A549 (cell line): ENCODE measurements at places on chromosomes 16 and 17.
A peak's percentile ranks its signal among the peaks of the same experiment; 100 is the strongest.

DNA sequence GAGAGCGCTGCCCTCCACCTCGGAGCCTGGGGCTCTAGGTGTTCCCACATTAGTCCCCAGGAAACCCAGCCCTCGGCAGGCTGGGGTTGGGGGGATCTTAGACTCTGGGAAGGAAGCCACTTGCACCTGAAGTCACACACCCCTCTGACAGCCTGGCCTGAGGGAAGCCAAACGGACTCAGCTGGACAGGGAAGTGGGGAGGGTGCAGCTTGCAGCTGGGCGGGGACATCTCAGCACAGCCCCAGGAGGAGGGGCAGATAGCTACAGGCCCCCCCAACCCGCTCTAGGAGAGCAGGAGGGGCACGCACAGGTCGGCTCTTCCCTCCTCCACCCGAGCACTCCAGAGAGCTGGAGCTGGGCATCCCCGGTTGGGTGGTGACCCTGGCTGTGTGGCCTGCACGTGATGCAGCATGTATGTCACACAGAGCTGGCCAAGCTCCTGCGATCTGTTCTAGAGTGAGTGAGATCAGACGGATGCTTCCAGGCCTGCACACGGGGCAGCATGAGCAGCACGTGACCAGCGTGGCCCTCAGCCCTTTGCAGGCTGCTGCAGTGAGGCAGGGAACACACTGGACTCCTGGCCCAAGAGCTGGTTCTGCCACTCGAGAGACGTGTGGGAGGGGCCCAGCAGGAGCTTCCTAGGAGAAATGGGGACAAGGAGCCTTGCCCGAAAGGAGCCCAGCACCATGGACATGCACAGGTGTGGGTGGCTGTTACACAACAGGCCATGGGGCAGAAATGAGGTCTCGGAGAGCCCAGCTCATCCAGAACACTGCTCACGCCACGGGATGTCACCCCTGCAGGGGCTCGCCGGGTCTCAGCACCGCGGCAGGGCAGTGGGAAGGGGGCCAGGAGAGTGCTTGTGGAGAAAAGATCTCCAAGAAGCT, 15.4 kb downstream of the KIFC3 start:
- DNase-seq, result no peak

DNA sequence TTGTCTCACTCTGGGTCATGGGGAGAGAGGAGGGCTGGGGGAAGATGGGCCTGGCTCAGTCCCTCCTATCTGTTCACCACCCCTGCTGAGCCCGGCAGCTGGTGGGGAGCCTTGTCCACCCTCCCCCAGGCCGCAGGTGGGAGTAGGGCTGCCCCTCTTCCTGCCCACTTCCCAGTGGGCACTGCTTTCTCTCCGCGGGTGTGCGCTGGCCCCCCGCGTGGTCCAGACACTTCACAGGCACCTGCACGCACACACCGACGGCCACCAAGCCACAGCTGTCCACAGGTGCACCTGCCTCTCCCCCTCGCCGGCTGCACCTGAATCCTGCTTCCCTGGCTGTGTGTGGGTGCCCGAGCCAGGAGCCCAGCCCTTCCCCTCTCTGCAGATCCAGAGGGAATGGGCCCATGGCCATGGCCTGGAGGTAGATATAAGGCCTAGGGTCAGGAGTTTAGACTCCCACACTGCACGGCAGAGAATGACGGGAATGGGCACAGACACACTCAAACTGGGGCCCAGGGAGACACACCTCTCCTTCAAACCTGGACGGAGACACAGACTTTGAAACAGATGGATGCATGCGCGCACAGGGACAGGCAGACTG, 2.0 kb downstream of the NHERF2 start:
- no peak for DNase-seq

GRCh38 chr16:75308011-75308410, 56.6 kb upstream of the BCAR1 start:
- DNase-seq, result no peak

DNA sequence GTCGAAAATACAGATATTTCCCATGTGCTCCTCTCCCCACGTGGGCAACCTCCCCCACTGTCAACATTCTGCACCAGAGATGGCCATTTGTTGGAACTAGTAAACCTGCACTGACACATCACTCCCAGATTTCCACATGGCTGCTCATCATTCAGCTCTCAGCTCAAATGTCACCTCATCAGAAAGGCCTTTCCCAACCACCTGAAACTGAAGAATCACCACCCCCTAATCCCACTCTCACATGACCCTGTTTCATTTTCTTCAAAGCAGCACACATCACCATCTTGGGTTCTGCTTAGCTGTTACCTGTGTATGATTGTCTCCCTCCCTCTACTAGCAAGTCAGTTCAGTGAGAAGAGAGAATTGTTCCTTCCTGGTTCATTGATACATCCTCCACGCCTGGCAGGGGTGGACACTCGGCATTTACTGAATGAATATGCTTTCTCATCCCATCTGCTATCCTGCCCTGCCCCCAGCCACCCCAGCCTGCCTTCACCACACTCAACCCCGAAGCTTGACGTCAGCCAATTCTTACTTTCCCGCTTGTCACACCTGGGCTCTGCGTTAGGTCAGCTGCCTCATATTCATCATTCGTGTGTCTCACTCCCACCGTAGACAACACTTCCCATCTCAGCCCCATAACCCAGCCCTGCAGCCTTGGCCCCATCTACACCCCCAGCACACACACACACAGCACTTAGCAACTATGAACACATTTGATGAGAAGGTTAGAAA, 1.5 kb downstream of the C17orf114 start:
- no peak for DNase-seq

- DNase-seq, result peak; percentile 76
Measured at GRCh38 chr17:45096141-45096540, 35.0 kb downstream of the NMT1 start.

DNA sequence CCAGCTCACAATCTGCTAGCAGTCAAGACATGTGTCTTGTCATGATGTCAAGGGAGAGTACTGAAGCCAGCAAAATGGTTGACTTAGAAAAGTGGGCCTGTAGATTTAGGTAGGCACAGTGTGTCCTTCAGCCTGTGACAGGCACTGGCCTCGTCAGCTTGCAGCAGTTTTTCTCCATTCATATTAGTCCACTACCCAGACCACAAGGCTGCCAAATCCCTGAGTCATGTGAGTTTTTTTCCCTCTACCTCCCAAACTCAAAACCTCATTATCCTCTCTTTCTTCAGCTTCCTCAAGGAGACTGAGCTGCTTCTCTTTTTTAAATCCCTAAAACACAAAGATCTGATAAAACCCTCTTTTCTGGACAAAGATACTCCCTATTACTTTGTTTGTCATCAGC, 102.6 kb upstream of the HS3ST3A1 start:
- DNase-seq, result no peak

- no peak for DNase-seq
Measured at GRCh38 chr16:85453194-85453678, 159.9 kb upstream of the GSE1 start.

DNA sequence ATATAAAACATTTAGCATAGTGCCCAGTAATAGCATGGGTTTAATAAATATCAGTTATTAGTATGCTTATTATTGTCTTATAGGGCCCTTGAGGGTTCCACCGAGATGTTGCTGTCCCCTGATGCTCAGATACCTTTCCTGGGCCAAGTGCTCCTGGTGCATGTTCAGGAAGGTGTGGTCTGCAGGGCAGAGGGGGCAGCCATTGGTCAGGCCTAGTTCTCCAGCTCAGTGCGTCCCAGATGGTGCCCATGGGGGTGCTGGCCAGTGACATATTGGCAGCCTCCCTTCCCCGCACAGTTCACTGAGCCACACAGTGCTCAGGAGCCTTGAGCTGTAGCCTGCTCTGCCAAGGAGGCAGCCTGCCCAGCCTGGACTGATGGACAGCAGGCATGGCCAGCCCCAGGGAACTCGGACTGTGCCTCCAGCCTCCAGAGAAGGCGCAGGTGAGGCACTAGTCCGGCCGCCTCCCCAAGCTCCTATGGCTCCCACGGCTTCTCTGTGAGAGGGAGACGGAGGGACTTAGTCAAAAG, 7.7 kb upstream of the GRIN2A start:
- DNase-seq, result no peak

DNA sequence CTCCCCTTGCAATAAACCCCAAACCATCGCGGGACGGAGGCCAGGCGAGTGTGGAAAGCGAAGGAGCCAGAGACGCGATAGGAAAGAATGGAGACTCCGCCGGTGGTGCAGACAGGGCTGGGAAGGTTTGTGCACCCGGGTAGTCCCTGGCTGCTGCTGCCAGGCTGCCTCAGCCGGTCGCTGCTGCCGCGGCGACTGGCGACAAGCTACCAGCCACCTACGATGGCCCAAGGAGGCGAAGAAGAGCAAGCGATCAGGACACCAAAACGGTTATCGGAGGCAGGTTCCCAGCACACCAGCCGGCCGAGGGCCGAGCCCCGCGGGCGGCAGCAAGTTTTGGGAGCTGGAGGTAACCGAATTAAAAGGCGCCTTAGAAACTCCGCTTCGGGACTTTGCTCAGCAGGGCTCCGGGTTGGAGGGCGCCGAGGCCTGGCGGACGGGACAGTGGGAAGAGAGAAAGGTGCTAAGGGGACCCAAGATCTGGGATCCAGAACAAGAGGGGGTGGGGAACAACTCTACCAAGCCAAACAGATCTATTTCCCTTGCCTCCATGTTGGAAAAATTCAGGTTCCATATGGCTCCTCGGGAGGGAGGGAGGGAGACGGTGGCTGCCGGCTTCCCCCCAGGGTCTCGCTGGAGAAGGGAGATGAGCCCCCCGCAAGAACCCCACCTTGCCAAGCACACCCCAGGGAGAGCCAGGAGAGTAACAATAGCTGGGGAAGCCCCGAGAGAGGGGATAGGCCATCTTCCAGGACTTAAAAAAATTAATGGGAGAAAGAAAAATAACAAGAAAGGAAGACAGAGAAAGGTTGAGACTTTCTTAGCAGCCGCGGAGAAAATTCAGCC, 9.7 kb upstream of the HOXB2 start:
- DNase-seq, result peak; percentile 66

DNA sequence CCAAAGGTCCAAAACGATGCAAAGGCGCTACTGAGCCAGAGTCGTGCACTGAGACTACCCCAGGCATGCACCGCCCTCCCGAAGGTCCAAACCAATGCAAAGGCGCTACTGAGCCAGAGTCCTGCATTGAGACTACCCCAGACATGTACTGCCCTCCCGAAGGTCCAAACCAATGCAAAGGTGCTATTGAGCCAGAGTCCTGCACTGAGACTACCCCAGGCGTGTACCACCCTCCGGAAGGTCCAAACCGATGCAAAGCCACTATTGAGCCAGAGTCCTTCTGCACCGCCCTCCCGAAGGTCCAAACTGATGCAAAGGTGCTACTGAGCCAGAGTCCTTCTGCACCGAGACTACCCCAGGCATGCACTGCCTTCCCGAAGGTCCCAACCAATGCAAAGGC, 27.1 kb downstream of the SLC43A2 start:
- no peak for DNase-seq

DNA sequence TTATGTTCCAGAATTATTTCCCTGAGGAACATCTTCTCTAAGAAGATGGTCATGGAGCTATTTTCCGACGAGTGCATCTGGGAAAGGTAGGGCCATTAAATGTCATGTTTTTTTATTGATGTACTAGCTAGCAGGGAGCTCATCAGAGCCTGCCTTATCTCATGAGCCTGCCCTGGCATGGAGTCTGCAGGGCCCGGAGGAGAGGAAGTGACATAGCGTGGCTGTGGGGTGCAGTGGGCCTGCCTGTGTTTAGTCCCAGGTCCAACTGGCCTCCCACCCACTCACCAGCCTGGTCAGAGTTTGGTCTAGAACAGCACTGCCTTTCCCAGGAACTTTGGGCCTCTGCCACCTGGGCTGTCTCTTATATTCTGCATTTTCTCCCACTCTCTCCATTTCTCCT, 389.8 kb downstream of the SNX29 start:
- no peak for DNase-seq

- DNase-seq, result no peak
Measured at GRCh38 chr17:44540246-44541084, 16.8 kb upstream of the FZD2 start.

DNA sequence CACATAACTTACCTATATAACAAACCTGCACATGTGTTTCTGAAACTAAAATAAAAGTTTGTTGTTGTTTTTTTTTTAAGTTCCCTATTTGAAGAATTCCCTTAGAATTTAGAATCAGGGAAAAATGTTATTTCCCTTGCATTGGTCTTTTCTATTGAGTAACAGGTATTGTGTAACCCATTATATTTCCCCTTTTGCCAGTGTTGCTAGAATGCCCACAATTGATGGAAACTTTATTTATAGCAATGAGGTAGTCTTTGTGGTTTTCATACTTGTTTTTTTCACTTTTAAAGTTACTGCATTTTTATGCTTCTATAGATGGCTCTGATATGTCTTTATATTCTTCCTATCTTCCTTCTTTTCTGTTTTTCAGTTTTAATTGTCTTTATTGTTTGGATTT, 3.9 kb downstream of the NLRP1 start:
- DNase-seq, result no peak

DNA sequence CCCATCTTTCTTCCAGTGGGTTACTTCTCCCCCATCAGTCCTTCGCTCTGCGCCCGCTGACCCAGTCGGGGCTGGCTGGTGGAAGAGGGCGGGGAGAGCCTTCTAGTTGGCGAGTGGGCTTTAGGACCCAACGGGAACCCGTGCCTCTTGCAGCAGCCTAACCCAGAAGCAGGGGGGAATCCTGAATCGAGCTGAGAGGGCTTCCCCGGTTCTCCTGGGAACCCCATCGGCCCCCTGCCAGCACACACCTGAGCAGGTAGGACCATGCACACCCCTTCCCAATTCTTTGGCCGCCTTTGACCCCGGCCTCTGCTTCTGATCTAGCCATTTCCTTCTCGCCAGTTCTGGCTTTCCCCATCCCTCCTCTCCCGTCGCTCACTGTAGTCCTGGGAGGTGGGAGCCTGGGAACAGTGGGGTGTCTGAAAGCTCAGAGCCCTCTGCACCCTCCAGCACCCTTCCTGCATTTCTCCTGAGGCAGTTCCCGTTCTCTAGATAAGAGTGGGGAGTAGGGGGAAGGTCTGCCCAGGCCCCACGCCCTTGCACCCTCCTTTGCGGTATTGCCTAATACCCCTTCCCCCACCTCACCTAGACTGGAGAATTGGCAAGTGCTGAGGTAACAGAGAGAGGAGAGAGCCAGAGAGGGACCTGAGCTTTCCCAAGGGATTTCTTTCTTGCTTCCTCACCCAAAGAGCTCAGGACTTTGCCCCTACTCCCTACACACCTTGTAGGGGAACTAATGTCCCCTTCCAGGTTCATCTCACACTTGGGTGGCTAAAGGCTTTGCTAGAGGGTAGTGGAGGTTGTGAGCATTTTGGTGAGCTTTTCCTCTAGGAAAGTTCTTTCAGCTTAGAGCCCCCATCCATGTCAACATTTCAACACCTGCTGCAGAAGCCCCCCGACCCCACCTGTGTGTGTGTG, at the start of gene RARA:
Gene RARA, plus strand, starts transcription at position 150 of the 918 bp plus-strand sequence. CDS start 22,039 bp downstream, outside the sequence.
- DNase-seq, result peak; percentile 63

DNA sequence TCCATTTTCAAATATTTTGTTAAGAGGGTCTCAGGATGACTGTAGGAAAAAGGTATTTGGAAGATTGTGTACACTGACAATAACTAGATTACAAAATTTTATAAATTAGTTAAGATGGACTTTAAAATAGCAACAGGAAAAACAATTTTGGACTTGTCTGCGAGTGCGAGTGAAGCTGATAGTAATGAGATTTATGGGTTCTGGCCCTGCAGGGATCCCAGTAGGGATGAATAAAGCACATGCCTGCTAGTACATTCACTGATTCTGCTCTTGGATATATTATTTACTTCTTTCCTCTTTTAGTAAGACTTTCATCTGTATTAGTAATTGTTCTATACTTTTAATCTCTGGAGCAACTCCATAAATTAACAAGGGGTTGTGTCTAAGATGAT, 28.2 kb downstream of the PRKCA start:
- no peak for DNase-seq
